CD4-positive, alpha-beta T cell treated with Interferon alpha-2 for 1 hour (primary cell): ENCODE measurements at places on chromosomes 12 and 14.

DNA sequence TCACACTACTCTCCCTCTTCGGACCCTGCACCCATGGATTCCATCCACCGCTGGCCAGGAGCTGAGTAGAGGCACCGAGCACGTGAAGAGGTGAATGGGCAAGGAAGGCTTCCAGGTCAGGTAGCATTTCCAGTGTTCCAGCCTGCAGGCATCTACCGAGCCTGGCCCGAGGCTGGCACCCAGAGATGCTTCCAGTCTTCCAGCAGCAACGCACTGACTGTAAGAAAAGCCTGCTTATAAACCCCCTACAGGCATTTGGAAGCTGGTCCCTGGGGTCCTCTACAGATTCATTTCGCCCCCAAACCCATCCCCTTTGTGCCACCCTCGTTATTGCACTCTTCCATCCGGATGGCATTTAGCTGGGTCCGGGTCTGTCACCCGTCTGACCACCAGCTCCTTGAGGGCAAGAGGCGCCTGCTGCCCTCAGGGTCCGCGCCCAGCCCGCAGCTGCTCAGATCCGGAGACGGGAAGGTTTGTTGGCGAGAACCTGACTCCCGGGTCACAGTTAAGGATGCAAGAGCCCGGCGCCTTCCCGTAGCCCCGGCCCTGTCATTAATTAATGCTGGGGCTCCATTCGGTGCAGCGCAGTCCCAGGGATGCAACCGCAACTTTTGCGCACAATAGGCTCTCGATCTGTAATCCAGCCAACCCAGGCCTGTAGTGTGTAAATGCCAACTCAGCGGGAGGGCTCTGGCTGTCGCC lies 614 bp upstream of the MARK3 start:
- no peak for DNase-seq

GRCh38 chr12:94297876-94298505 lies 149.6 kb downstream of the PLXNC1 start:
- no peak for DNase-seq

- no peak for DNase-seq
These were observed 19.4 kb downstream of the CAND1 start for GRCh38 chr12:67288561-67288960.

DNA sequence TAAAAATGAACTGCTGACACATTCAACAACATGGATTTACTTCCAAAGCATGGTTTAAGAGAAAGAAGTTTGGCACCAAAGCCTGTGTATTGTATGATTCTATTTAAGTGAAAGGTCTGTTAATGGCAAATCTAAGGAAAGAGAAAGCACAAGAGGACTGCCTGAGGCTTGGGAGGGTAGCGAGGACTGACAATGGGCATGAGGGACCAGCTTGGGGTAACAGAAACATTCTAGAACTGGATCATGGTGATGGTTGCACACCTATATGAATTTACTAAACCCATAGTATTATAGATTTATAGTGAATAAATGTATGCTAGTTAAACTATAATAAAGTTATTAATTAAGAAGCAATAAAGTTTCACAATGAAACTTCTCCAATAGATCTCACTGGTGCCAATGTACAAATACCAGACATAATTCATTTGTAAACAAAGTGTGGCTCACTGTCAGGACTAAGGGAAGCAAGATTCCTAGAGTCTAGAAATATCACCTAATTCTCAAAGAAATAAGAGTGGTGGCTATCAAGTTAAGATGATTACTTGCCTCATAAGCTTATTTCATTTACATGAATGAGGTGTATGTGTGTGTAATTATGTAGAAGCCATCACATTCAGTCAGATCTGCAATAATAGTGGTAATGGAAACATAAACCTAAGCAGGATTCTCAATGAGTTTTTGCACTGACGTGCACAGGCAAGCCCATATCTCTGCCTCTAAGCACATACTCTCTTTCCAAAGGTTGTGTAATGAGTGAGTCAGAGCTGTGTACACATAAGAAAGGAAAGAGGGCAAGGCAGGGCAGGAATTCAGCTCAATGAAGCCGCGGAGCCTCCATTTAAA lies 353.4 kb downstream of the KCNH5 start:
- no peak for DNase-seq

DNA sequence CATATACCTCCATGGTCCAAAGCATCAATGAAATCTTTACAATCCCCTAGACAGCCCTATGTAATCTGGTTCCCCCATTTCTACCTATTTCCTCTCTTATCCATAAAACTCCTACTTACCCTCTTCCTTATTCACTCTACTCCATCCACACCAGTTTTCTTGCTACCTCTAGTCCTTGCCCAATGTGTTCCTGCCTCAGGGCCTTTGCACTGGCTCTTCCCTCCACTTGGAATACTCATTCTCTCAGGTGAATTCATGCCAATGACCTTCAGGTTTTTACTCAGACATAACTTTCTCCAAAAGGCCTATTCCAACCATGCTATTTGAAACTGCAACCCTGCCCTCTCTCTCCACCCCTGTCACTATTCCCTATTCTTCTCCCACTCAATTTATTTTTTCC lies 138.7 kb upstream of the KRR1 start:
- DNase-seq: no peak

- DNase-seq: peak; percentile 29
These were observed 5.0 kb upstream of the MMP19 start for GRCh38 chr12:55847603-55848291.

DNA sequence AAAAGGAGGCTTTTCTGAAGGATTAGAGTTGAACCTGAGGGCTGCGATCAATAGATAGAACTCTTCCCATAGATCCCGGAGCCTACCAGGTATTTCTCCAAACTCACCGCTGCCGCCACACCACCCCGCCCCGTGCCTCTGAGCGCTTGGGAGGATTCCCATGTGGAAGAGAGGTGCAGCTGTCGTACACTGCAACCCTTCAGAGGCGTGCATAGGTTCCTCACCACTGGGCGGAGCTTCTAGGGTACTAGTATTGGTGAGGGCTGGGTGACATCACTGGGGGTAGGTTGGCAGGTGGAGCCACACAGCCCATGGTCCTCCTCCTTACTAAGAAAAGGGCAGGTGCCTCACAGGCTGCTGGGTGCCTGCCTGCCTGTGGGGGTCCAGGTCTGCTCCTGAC lies 127.0 kb downstream of the TSPAN9 start:
- no peak for DNase-seq

- peak; percentile 70 for DNase-seq
These were observed 1.5 kb upstream of the TM7SF3 start for GRCh38 chr12:27015730-27016076.

- DNase-seq: no peak
These were observed 35.4 kb downstream of the DMAC2L start for GRCh38 chr14:50347521-50347920.

GRCh38 chr12:125696054-125696453 lies 630.8 kb downstream of the AACS start:
- no peak for DNase-seq

DNA sequence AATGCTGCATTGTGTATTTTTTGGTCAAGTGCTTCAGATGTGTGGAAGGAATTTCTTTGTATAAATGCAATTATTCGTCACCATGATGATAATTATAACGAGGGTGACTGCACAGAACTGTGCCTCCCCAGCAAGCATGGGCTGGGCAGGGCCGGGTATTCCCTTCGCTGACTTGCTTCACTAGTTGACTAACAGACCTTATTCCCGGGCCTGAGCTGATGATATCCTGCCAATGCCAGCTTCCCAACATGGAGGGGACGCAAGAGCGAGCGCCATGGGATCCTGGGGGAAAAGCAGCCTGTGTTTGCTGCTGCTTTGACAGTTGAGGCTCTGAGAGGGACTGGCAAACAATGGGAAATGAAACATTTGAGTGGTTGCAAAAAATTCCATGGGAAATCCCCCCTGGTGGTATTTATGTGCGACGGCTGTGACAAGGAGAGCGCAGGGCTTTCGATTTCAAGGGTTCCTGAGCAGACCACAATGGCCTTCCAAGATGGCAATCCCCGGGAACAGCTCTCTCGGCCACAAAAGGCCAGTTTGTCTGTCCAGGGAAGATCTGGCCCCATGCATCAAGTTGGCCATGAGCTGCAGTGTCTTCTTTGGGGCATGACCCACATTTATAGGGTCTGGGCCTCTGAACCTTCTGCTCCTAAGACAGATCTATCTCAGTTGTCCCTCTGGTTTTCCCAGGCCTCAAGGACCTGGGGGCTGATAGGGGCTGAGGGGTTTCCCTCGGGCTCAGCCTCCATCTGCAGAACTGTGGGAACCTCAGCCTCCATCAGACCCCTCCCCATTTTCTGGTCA lies 21.9 kb upstream of the MAP1LC3B2 start:
- no peak for DNase-seq

DNA sequence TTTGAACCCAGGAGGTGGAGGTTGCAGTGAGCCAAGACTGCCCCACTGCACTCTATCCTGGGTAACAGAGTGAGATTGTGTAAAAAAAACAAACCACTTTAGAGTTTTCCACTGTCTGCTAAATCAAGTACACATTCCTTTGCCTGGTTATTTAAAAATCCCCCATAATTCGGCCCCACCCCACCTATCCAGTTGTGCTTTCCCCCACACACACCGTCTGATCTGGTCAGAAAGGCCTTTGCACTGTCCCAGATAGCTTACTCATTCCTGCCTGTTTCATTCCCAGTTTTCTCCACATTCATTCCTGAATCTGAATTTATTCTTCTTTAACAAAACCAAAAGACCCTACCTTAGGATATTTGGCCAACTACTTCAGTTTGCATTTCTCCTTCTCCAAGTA lies 29.5 kb downstream of the NINJ2 start:
- no peak for DNase-seq

- DNase-seq: no peak
These were observed 692 bp upstream of the COX14 start for GRCh38 chr12:50111395-50111692.

DNA sequence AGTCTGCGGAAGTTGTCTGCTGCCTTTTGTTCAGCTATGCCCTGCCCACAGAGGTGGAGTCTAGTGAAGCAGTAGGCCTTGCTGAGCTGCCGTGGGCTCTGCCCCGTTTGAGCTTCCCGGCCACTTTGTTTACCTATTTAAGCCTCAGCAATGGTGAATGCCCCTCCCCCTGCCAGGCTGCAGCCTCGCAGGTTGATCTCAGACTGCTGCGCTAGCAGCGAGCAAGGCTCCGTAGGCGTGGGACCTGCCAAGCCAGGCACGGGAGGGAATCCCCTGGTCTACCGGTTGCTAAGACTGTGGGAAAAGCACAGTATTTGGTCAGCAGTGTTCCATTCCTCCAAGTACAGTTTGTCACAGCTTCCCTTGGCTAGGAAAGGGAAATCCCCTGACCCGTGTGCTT lies 143.6 kb downstream of the DYRK2 start:
- no peak for DNase-seq

DNA sequence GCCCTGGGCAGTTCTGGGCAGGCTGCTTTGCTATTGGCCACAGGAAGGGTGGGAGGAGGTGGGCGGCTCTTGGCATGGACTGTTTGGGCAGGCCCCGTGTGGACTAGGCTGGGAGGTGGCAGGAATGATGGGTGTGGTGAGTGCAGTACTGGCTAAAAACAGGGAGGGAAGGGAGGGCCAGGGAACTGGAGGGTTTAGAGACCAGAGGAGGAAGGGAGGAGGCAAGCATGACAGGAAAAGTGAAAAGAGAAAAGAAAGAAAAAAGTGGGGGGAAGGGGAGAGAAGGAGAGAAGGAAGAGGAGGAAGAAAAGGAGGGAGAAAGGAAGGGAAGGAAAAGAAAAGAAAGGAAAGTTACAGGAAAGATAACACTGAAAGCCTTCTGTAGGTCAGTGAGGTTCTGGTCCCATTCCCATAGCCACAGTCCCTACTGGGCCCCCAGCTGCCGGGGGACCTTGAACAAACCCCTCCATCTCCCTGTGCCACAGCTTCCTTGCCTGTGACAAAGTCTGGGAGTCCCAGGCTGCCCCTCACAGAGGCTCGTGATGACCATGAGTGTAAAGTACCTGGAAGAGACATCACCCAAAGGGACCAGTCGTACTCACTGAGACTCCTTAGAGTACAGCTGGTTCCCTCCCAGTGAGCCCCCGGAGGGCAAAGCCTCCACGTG lies 1.1 kb upstream of the C14orf132 start:
- no peak for DNase-seq

DNA sequence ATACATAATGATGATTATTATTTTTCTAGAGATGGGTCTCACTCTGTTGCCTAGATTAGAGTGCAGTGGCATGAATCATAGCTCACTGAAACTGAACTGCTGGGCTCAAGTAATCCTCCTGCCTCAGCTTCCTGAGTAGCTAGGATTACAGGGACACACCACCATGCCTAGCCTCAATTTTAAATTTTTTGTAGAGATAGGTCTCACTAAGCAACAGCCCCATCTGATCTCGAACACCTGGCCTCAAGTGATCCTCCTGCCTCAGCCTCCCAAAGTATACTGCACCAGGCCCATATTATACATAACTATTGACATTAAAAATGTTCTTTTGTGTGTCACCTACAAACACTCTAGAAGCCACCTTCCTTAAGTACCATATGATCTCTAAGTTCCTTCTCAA lies 3.4 kb downstream of the TXNRD1 start:
- no peak for DNase-seq
